Myocyte (in vitro differentiated cells): ENCODE measurements at places on chromosomes 7 and 10. TPM values are rescaled to one million over a fixed set of nuclear protein-coding genes. Genes with fewer than 3 reads are reported as not detected.
A peak's percentile ranks its signal among the peaks of the same experiment; 100 is the strongest.

DNA sequence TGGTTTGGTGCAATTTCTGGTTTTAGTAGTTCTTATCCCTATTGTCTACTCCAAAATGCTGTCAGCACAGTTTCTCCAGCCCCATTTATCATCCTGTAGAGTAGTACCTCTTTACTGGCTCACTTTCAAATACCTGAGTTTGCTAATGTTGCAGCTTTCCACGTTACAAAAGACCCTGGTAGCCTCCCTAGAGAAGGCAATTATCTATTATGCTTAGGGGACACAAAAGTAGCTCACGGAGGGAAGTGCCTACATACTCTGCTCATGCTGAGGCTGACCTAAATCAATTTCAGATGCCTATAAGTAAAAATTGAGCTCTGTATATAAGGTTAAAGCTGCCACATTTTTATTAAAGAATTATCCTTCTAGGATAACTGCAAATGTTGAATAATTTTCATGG is 603.6 kb downstream of the CNTNAP2 start:
- no peak for DNase-seq

DNA sequence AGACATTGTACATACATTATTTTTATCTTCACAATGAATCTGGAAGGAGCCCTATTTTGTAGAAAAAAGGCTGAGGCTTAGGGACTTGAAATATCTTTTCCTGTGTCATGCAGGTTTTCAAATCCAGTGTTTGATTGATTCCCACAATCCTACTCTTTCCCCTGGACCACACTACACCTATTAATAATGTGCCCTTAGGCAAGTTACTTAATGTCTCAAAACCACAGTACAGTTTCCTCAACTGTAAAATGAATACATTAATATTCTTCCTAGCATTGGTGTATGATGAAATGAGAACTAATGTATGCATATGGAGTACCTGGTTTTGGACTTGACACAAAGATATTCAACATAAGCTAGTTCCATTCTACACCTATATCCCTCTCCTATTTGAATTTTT is 313.3 kb upstream of the SP8 start:
- DNase-seq = no peak

The ARHGAP22 gene
- 42.8 and 46.6 TPM in 2 replicates for total RNA-seq

DNA sequence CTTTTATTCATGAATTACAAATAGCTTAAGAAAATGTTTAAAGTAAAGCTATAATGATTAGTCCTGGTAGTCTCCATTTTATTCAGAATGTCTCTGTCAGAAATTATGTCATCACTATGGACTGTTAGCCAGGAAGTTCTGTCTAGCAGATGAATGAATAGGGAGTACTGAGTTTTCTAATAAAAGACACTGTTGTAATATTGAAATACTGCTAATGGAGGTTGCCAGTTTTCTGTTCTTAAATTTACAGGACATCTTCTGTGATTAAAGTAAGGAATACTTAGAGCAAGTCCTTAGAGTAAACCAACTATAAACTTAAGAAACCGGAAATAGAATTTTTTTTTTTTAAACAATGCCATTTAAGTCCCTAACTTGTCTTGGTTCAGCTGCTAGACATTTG is 309.8 kb downstream of the ADK start:
- DNase-seq = peak; percentile 38

- DNase-seq = peak; percentile 86
These were observed 50.9 kb downstream of the AASS start for GRCh38 chr7:122092964-122093797.

The SSC4D gene
- total RNA-seq = 0.88 TPM in 1 of 2 replicates, not detected in the other

DNA sequence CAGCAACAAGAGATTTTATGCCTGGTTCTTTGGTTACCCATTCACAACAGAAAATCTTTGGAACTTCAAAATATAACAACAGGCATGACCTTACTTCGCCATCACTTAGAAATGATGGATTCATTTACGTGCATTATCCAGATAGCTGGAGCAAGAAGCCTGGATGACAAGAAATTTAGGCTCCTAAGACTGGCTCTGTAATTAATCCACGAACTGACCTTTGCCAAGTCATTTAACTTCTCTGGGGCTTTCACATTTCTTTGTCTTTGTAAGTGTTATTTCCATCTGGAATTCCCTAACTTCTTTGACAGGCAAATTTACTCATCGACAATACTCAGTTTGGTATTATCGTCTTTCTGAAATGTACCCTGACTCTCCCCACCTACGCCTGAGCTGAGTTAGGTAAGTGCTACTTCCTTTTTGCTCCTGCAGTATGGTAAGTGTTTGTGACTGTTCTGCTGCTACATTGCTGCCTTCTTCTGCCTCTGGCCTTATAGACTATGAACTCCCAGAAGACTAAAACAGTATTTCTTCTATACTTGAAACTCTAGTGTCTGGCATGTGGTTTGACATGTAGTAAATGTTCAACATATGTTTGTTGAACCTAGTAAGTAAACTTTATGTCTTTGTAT is 5.5 kb upstream of the MDFIC start:
- DNase-seq = no peak

GRCh38 chr7:5692112-5692844 is 89.2 kb downstream of the RNF216 start:
- DNase-seq = peak; percentile 99

The SPDYE5 gene
- not detected in 2 replicates for total RNA-seq

The OLAH gene
- total RNA-seq = not detected in 2 replicates

The LDB3 gene
- total RNA-seq = 107 and 137 TPM in 2 replicates

The ODAD2 gene
- 0.16 TPM in 1 of 2 replicates, not detected in the other for total RNA-seq

The CRYGN gene
- 0.16 TPM in 1 of 2 replicates, not detected in the other for total RNA-seq

GRCh38 chr7:42593860-42594259 is 318.0 kb downstream of the C7orf25 start:
- no peak for DNase-seq

GRCh38 chr10:26438534-26439341 is 597 bp downstream of the APBB1IP start:
- DNase-seq = no peak

DNA sequence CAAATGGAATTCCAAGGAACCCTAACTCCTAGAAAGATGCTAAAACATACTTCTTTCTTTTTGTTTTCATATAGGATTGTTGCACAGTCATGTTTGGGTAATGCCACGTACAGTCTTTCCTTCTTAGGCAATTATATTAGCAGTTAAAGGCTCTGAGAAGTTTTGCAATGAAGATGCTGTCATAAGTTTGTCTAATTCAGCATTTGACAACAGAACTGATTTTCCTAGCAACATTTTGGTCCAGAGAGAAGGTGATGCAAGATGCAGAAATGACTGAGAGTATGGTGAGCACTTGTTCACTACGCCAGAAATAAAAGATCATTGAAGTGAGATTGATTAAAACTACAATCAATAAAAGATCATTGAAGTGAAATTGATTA is 184.0 kb upstream of the PLXNA4 start:
- DNase-seq = no peak

The SPDYE8 gene
- not detected in 2 replicates for total RNA-seq

The BAMBI gene
- total RNA-seq = 0.47 and 4.6 TPM in 2 replicates

DNA sequence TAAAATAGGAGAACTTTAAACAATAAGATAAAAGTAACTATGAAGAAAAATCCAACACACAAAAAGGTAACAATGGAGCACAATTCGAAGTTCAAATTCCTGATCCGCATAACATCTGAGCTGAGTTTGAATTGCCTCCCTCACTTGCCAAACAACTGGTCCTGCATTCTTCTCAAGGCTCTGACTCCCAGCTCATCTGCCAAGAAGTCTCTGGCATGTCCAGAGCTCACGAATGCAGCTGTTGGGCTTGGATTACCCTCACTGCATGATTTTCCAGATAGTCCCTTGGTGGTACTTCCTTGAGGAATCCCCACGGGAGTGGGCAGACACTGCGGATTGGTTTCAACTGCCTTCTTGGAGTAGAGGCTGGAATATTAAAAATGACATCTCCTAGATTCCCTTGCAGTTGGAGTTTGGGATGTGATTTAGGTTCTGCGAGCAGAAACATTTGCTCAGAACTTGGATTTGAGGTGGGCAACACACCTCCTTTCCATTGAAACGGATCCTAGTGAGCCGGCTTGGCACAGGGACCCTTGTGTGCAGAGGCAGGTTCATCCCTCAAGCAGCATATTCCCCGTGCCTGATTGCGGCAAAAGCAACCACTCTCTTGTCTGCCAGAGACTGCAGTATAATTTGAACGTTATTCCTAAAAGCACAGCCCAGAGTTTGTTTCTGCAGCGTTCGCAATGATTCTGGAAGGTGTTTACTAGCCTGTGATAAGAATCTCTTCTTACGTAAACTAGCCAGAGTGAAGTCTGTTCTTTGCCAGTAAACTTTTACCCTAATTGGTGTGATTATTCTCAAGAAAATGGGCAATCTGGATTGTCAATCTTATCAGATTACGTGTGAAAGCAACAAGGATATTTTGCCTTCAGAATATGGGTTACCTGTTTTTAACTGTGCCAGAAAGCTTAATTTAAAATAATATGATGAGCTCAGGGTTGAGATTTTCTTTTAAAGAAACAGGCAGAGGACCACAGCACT is 23.4 kb upstream of the PRKCQ start:
- DNase-seq = peak; percentile 56

The AGAP3 gene
- 110 and 115 TPM in 2 replicates for total RNA-seq

GRCh38 chr10:110746969-110747608 is 103.0 kb downstream of the RBM20 start:
- no peak for DNase-seq

The COBL gene
- 52.6 and 59.9 TPM in 2 replicates for total RNA-seq

The MAT1A gene
- 0.11 TPM in 1 of 2 replicates, not detected in the other for total RNA-seq

The ITGA8 gene
- total RNA-seq = not detected in 2 replicates

GRCh38 chr7:128262273-128263028 is 21.4 kb downstream of the LEP start:
- DNase-seq = no peak

The STK32C gene
- total RNA-seq = 8.7 and 12.1 TPM in 2 replicates

The TAS2R41 gene
- total RNA-seq = not detected in 2 replicates

GRCh38 chr7:2199528-2199927 is 33.2 kb downstream of the MAD1L1 start:
- DNase-seq = no peak

- DNase-seq = peak; percentile 97
These were observed 22.0 kb upstream of the SLF2 start for GRCh38 chr10:100890673-100891317.

GRCh38 chr10:6423413-6424170 is 156.5 kb downstream of the PRKCQ start:
- no peak for DNase-seq

- DNase-seq = no peak
These were observed 852.7 kb upstream of the PHF14 start for GRCh38 chr7:10120936-10121335.

The JAKMIP3 gene
- total RNA-seq = 0.05 and 0.11 TPM in 2 replicates

- DNase-seq = peak; percentile 70
These were observed 161.3 kb upstream of the NPVF start for GRCh38 chr7:25389489-25390106.

DNA sequence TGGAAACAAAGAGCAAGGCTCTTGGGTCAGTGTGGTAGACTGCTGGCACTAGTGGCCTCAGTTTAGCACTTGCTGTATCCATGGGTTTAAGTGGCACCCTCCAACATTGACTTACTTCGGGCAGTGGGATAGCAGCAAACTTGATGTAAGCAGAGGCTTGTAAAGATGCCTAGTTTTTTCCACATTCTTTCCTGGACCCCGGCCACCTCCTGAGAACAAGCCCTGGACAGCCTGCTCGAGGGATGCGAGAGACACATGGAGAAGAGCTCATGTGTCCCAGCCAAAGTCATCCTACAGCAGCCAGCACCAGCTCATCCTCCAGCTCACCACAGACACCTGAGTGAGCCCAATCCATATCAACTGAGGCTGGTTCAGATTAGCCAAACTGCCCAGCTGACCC is 142.7 kb upstream of the PCBD1 start:
- no peak for DNase-seq

GRCh38 chr7:133344275-133344674 is 91.4 kb downstream of the EXOC4 start:
- DNase-seq = peak; percentile 34

DNA sequence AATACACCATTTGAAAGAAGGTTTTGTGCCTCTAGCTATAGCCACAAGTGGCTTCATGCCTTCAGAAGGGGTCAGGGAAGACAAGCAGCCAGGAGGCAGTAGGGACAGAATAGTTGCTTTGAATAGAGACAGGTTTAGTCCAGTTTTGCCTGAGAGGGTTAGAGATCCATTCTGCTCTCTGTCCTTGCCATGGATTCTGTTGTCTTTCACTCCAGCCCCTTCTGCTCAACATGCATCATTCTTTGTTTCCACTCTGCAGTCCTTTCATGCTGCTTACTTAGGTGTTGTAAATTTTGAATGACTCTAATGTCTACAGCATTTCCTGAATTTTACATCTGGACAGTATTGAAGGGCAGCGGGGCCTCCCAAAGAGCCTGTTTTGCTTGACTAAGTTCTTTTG is 60.3 kb downstream of the CNTNAP2 start:
- no peak for DNase-seq

DNA sequence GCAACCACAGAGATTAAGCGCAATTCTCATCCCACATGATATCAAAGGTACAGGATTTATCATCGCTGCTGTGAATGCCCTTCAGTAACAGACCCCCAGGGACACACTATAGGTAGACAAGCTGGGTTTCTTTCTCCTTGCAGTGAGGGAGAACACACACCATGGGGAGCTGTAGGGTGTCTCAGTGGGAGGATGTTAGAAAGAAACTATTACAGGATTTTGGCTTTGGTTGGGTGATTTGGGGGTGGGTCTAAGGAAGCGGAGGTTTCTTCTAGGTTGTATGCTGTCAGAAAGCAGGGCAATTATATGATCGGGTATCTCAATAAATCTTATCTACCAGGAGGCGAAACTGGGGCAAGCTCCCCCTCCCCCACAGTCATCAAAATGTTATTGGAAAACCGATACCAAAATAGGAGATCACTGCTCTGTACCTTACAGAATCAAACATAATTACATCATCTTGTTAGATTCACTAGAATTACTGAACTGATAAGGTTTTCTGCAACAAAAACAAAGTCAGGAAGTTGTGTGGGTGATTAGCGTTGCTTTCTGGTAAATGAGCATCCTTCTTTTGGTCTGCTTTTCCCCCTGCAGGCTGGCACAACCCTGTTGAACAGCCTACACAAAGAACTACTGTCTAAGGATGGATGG is 209.7 kb downstream of the TEX36 start:
- DNase-seq = no peak

The PAPOLB gene
- 0.05 TPM in 1 of 2 replicates, not detected in the other for total RNA-seq

GRCh38 chr10:78567680-78568455 is 500.9 kb upstream of the ZMIZ1 start:
- DNase-seq = no peak
